ENCODE measurements at places on chromosomes 3 and 15.
A peak's percentile ranks its signal among the peaks of the same experiment; 100 is the strongest.

DNA sequence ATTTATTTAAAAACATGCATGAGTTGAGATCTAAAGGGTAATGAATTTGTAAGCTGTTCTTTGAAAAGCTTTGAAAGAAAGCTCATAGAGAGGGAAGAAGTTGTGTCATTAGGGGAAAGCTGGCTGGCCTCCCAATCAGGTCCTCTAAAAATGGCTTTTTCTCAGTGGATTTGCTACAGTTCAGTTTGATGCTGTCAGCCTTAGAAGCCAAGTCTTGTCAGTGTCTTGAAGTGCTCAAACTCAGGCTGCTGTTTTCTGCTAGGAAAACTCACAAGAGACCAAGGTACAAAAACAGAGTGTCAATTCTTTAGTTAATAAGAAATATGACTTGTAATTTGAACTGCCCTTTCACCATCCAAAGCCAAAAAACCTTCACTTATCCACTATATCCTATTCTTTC is 243.8 kb downstream of the OTOL1 start:
- no peak for DNase-seq

- DNase-seq: no peak
Observed at GRCh38 chr15:81531109-81531592, 157.1 kb upstream of the TMC3 start.

DNA sequence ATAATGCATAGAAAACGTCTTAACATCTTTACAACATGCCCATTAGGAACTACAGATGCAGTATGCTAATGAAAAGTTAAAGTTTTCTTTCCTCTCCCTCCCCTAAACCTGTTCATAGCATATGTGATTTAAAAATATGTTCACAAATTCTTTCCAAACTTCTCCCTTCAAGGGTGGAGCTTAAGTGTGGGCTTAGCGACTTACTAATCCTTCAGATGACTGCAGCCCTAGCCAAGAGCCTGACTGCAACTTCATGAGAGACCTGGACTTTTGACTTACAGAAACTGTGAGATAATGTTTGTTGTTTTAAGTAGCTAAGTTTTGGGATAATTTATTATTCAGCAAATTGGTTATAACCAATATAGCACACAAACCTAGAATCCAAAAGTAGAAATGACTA is 22.0 kb upstream of the ANXA2 start:
- peak; percentile 58 for DNase-seq

DNA sequence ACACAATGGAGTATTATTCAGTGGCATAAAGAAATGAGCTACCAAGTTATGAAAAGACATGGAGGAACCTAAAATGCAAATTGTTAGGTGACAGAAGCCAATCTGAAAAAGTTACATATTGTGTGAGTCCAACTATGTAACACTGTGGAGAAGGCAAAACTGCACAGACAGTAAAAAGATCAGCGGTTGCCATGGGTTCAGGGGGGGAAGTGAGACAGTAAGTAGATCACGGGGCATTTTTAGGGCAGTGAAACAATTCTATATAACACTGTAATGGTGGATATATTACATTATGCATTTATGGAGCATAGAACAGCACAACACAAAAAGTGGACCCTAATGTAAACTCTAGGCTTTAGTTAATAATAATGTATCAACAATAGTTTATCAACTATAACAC is 17.6 kb downstream of the CBLB start:
- no peak for DNase-seq

- DNase-seq: peak; percentile 91
Observed at GRCh38 chr3:184176377-184177330, 2.0 kb downstream of the AP2M1 start.

GRCh38 chr15:42999201-42999779 is 78.7 kb upstream of the TTBK2 start:
- DNase-seq: no peak

DNA sequence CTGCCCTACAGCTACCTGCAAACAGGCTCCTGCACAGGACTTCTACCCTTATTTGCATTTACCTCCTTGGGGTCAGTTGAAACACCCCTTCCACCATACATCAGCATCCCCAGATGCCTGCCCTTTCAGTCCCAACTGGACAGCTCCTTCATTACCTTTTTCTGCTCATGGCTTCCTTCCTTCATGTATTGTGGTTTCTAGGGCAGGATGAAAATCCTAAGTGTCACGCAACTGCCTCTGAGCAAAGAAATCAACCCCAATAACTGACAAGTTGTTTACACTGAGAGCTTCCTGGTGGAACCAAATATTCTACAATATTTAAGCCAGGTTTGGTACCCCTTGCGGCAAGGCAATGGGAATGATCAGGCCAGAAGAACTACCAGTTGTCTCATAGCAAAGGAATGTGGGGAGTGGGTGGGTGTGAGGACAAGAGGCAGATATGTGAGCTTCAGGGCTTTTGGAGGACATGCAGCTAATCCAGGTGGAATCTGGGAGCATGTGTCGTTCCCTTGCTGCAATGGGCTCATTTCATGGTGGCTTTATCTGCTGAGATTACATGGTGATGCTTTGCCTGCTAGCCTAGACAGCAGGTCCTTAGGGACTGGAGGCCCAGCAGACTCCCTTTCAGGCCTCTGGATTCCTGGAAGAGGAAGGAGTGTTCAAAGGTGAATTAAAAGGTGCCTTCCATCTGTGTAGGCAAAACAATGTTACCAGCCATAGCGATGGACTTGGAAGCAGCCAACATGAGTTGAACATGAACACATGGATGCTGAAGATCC is 34.9 kb downstream of the PPCDC start:
- DNase-seq: no peak

DNA sequence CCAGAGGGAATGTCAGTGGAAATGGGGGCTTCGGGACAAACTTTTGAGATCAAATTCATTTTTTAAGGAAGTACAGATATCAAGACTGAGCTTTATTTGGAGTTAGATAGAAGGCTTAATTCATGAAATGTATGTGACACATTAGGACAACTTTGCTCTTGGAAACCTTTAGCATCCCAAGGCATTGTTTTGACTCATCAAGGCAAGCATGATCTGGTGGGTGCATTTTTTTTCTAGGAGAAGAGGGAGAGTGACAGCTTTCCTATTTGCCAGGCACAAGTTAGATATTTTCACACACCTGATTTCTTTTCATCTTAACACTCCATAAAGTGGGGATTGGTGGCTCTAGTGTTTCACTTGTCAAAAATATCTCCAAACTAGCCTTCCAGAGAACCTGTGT is 61.5 kb upstream of the RPL35A start:
- DNase-seq: no peak

All from AG10803 (cell line).